Stimulated activated naive CD4-positive, alpha-beta T cell (primary cell): ENCODE measurements at places on chromosomes 3 and 15.
A peak's percentile ranks its signal among the peaks of the same experiment; 100 is the strongest.

- DNase-seq, result peak; percentile 10
Measured at GRCh38 chr15:98668566-98669308, 20.4 kb downstream of the IGF1R start.

- DNase-seq, result no peak
Measured at GRCh38 chr3:31370681-31371080, 162.0 kb upstream of the STT3B start.

- DNase-seq, result no peak
Measured at GRCh38 chr3:172244011-172244410, 204.2 kb downstream of the GHSR start.

- no peak for DNase-seq
Measured at GRCh38 chr15:89499156-89499555, 2.8 kb upstream of the RHCG start.
